ENCODE measurements at places on chromosomes 5 and 9. TPM values are rescaled to one million over a fixed set of nuclear protein-coding genes. Genes with fewer than 3 reads are reported as not detected.

DNA sequence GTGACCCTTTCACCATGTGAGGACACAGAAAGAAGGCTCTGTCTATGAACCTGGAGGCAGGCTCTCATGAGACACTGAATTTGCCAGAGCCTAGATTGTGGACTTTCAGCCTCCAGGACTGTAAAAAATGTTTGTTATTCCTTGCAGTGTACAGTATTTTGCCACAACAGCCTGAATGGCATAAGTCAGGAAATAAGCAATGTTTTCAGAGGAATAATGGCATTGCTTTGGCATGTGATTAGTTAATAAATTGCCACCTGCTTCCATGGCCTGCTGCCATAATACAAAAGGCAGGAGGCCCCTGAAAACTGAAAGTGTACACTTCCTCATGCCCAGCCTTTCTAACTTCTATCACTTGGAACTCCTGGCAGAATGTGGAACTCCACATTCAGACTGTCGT, 408.1 kb downstream of the GADD45G start:
- DNase-seq = no peak

GRCh38 chr5:53257806-53258373, 148.3 kb upstream of the MOCS2 start:
- no peak for DNase-seq

- no peak for DNase-seq
Observed at GRCh38 chr5:159073026-159073425, 26.7 kb downstream of the EBF1 start.

The OSTF1 gene
- total RNA-seq = 198 TPM

The FAM221B gene
- total RNA-seq = not detected

The FYB1 gene
- 270 TPM for total RNA-seq

Measured in activated CD8-positive, alpha-beta memory T cell treated with anti-CD3 and anti-CD28 coated beads, Interleukin-2, amount 10 ng/mL, durations not matched to agents 7 days and 5 days (primary cell).